Endothelial cell (in vitro differentiated cells): ENCODE measurements at places on chromosomes 12 and 14.

DNA sequence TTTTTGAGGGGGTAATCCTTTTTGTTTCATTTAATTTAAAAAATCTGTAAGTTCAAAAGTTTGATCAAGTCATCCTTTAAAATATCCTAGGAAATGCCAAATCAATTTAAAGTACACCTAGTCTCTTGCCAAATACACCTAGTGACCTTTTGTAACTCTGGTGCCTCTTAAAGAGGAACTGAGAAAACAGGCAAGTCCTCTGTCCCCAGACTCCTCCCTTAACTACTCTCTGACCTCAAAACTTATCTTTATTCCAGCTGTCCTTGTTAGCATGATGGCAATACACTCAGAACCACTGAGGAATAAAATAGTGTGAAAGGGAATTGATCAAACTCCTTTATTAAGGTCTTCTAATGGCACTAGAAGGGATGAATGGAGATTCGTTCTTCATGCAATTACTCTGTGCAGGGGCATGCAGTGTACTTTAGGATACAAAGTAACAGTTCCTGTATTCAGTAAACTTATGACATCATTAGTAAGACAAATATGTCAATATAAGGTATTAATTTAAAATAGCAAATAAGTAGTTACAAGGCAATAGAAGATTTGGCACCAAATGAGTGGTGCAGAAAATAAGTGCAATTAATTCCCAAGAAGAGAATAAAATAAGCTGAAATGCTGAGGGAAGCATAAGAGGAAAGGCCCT is 3.3 kb downstream of the FAR2 start:
- no peak for DNase-seq

DNA sequence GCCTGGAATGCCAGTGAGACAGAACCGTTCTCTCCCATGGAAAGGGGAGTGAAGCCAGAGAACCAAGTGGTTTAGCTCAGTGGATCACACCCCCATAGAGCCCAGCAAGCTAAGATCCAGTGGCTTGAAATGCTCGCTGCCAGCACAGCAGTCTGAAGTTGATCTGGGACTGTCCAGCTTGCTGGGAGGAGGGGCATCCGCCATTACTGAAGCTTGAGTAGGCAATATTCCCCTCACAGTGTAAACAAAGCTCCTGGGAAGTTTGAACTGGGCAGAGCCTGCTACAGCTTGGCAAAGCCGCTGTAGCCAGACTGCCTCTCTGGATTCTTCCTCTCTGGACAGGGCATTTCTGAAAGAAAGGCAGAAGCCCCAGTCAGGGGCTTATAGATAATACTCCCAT is 374.3 kb upstream of the DCN start:
- no peak for DNase-seq

GRCh38 chr12:27896419-27896990 is 76.0 kb downstream of the PTHLH start:
- DNase-seq = no peak

GRCh38 chr12:108896336-108896735 is 16.4 kb downstream of the DAO start:
- no peak for DNase-seq

DNA sequence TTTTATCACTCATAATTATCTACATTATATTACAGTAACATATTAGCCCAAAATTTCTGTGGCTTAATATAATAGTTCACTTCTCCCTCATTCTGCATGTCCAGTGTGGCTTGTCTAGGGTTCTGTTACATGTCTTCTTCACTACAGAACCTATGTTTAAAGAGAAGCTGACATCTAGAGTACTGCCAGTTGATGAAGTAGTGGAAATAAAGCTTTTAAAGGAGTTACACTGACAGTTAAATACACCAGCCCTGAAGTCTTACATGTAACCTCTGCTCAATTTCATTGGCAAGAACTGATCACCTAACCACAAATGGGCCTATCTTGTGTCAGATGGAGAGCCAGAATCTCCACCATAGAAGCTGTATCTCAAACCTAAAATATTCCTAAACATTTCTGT is 32.9 kb downstream of the RPS6KA5 start:
- DNase-seq = no peak

DNA sequence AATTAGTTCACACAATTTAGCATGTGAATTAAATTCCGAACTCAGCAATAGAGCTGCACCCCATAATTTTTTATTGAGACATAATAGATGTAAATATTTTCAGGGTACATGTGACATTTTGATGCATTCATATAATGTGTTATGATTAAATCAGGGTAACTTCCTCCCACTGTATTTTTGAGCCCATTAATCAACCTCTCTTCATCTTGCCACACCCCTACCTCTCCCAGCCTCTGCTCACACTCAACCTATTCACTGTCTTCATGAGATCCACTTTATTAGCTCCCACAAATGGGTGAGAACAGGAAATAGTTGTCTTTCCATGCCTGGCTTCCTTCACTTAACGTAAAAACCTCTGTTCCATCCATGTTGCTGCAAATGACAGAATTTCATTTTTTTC is 14.7 kb downstream of the IL26 start:
- DNase-seq = no peak

DNA sequence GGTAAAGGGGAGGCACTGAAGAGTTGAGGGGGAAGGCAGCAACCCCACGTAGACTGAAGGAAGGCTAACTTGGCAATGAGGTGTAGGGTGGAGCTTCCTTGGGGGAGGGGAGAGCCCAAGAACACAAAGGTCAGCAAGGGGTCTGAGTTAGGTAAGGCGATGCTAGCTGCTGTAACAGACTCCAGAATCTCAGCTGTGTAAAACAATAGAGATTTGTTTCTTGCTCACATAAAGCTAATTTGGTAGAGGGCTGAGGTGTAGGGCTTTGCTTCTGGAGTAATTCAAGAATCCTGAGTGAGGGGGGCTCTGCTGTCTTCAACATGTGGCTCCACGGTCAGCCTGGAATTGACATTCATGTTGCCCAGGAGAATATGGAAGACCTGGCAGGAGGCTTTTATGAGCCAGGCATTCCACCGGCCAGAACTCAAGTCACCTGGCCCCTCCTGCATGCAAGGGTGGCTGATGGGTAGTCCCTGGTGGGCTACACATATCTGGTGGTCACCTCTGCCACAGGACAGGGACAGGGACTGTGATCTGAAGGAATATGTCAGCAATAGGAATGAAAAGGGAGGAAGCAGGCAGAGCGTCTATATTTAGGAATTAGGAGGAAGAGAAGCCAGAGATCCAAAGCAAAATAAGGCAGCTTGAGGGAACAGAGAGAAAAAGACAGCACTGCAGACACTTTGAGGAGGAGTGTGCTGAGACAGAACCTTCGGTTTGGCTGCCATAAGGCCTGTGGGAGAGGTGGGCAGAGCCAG is 153.7 kb downstream of the ZFP36L1 start:
- no peak for DNase-seq

DNA sequence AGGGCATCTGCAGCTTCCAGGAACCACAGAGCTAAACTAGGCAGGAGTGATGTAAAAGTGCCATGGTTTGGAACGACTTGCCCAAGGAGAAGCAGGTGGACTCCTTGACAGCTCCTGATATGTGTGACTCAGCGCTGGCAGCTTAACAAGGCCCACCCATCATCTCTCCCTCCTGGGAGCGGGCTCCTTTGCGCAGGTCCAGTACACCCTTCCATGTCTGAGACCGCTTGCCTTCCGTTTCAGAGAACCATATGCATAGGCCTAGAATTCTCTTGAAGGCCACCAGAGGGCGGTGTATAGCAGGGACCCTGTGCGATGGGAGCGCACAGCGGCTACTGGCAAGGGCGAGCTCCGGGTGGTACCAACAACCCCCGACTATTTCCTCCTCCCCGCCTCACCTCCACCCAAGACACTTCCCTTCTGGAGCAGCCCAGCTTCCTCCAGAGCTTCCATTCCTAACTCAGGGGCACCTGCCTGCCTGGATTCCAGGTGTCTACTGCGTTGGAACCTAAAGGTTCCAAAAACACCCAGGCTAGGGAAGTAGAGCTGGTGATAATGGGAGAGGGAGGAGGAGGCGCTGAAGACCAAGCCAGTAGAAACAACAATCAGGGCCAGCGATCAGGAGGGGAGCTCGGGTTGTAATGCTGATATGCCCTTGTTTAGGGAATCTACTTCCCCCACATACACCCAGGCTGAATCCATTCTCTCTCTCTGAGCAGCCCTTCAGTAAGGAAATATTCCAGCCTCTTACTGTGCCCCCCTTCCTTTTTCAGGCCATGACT is 6.3 kb downstream of the DHH start:
- peak; percentile 75 for DNase-seq

- no peak for DNase-seq
Observed at GRCh38 chr14:104393199-104393897, 186.2 kb upstream of the C14orf180 start.

- DNase-seq = no peak
Observed at GRCh38 chr12:108374596-108375320, 35.6 kb upstream of the CMKLR1 start.

DNA sequence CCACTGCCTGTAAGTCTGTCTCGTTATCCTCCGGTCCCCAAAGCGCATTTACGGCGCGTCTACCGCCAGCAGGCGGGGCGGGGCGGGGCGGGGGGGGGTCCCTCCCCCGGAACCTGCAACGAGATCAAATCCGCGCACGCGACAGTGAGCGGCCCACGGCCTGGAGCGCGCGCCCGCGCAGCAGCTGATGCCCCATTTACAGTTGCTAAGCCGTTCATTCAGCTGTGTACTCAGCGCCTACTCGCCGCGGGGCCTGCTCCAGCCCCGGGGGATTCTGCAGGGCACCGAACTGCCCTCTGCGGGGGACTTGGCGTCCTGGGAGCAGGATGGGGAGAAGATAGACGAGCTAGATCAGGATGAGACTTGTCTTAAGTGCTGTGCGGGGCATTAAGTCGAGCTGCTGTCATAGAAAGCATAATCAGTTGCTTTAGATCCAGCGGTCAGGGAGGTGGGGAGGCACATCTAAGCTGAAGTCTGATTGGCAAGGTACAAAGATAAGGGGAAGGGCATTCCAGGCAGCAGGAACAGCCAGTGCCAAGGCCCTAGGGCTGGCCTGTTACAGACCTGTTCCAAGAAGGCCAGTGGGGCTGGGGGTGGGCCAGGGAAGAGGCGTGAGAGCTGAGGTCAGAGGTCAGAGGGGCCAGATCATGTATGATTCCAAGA is 1.4 kb upstream of the CCDC85C start:
- DNase-seq = peak; percentile 41

DNA sequence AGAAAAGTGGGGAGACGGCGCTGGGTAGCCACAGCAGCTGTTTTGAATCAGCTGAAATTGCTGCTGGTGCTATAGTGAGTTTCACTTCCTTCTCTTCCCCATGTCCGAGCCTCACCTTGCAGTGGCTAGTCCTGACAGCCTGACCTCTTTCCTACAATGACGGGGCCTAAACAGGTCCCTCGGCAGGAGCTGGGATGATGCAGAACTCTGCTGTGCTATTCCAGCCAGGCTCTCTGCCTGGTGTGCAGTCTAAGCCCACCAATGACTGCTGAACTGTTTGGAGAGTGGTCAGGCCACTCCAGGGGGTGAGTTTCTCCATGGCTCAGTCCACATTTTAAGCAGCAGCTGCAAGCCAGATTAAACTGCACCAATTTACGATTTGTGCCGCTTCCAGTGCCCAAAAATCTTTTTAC is 207.3 kb downstream of the TTC7B start:
- DNase-seq = no peak
